ENCODE measurements at places on chromosomes 4 and X.

DNA sequence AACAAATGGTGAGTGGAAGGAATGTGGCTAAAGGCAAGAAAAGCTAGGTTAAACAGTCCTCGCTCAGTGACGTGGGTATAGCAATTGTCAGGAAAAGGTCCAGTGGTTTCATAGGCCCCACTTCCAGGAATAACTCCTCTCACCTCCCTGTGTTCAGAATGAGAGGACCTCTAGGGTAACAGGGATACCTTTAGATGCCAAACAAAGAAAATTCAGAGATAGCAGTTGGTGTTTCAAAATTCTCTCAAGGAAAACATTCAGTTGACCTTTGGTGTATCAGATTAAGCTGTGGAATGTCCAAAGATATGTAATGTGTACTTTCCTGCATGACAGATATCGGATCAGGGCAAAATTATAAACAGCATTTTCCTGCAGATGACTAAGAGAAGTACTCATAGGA, 155.9 kb downstream of the ARHGAP6 start:
- DNase-seq: no peak

GRCh38 chr4:55021214-55021613, 104.2 kb downstream of the KDR start:
- no peak for DNase-seq

DNA sequence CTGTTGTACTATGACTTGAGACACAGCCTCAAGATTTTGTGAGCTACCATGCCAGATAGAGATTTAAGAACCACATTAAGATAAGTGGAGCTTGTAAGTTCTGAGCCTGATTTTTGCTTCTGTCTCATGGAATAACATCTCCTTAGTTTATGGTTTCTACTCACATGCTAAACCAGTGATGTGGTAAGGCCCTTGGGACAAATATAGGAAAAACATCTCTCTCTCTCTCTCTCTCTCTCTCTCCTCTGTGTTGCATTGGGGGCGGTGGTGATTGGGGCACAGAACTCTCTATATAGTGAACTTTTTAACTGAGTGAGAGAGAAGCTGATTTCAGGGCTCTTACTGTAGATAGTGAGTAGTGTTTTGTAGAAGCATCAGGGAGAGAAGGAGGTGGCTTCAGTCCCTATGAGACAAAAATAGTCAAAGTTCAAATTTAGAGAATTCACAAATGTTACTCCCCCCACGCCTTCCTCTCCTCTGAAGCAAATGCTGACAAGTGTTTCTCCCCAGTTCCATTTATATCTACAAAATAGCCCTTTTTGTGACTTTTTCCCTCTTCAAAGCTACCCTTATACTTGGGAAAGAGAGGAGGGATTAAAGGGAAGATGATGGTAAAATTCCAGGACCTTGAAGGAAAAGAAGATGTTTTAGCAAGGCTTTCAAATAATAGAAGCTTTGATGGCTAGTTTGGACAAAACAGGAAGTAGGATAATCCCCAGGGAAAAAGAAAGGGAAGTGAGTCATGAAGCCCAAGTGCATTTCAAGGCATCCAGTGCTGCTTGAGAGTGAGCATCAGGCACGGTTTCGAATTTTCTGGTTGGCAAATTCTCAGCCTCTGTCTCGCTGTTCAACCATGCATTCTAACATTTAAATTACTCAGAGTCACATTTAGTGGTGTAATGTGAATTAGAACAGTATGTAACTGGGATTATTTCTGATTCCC, 134.3 kb upstream of the AP1S2 start:
- no peak for DNase-seq

GRCh38 chrX:21171181-21171580, 203.0 kb upstream of the CNKSR2 start:
- no peak for DNase-seq

GRCh38 chr4:30943356-30943755, 223.2 kb downstream of the PCDH7 start:
- no peak for DNase-seq

GRCh38 chrX:2526390-2526789, 25.6 kb upstream of the DHRSX start:
- DNase-seq: no peak

DNA sequence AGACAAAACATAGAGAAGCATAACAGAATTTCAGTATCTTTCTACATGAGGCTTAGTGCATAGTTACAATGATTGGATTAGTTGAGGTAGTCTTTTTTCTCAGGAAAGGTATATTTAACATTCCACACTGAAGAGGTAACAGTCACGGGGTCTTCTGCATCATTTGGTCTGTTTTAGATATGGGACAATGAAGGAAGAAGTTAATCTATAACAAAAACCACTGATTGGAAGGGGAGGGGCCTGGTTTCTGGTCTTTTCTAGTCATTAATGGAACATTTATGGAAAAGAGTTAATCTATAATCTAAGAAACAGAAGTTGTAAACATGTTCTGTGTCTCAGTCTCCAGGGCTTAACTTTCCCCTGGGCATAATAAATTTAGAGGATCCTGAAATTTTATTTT, 37.3 kb upstream of the HPSE start:
- no peak for DNase-seq

- DNase-seq: no peak
Observed at GRCh38 chr4:169205744-169206080, 65.0 kb downstream of the SH3RF1 start.

GRCh38 chr4:14636563-14636962, 365.7 kb upstream of the CPEB2 start:
- no peak for DNase-seq

DNA sequence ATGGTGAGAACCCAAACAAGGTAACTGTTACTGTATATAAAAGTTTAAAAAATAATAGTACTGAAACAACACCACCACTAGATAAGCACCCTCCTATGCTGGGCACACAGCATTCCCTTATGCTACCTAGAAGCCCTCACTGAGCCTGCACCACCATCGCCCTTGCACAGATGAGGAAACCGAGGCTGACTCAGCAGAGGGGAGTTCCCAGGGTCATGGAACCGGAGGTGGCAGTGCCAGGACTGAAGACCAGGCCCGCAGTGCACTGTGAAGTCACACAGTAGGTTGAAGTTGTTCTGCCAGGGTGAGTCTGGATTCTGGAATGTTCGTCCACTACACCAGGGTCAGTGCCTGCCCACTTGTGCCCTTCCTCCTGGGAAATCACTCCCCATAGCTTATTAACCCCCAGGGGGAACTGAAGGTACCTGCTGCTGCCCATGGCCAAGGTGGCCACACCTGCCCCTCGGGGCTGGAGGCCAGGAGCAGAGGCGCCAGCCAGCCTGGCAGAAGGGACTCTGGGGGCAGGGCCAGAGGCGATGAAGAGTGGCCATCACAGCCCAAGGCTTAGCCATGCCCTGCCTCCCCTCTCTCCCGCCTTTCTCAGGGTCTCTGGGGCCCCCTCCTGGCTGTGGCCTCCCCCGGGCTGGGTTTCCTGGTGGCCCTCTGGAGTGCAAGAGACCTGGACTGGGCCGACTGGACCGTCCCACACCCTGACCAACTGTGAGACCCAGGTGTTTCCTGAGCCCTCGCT, 15.1 kb upstream of the ABLIM2 start:
- DNase-seq: no peak

GRCh38 chr4:8523175-8523574, 57.0 kb upstream of the GPR78 start:
- no peak for DNase-seq

DNA sequence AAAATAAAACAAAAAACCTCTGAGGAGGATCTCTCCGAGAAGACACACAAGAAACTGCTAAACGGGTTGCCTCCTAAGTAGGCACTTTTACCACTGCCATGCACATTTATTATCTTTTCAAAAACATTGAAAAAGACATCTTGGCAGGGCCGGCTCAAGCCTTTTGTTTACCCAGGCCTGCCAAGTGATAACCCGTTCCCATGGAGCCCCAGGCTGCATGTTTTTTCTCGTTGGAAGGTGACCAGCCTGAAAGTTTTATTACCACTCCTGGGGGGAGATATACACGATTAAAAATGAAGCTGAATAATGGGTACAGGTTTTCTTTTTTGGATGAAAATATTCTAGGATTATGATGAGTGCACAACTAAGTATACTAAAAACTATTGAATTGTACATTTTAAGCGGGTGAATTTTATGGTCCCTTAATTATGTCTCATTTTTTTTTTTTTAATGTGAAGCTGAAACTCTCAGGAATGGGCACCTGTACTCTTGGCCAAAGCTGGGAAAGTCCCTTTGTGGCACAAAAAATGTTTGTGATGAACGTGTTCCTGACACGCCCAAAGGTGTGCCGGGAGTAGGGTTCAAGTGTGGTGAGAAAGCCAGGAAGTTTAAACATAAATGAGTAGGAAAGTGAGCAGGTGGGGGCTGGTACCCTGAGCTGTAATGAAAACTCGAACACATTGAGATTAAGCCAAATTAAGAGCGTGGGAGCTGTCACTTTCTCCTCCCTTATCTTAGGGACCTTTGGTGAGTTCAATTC, 1.5 kb upstream of the MAP7D2 start:
- peak; percentile 6 for DNase-seq

DNA sequence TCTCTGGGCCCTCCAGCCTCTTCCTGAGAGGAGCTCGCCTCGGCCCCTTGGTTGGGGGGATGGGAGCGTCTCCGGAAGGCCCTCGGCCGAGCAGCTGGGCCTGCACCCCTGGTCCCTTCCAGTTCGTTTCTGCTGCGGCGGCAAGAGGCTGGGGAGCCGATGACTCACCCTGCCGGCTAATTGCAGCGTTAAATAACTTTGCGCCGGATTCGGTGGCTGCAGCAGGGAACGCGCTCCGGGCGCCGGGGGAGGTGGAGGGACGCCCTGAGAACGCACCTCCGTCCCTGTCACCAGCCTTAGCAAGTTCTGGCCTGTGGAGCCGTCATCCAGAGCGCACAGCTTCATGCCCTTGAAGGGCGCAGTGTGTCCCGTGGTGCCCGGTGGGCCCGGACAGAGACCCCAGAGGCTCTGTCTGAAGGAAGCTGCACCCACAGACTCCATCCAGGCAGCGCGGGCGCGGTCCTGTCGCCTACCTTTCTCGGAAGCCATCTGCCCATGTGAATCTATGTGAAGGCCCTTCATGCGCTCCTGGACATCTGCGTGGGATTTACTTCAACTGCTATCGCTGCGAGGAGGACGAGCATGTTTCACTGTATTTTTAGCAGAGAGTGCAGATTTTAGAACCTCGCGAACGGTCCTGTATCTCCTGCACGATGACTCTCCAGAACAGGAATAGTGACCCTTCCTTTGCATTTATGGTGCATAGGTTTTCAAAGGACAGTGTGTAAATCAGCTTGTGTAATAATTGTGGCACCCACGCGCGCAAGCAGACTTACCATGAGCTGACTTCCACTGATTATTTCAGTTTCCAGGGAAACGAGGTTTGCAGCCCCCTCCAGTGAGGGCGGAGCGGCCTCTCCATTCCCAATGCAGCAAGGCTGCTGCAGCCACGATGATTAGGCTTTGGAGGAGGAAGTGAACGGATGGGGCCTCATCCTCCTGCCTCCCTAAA, 1.7 kb upstream of the TMEM271 start:
- no peak for DNase-seq

DNA sequence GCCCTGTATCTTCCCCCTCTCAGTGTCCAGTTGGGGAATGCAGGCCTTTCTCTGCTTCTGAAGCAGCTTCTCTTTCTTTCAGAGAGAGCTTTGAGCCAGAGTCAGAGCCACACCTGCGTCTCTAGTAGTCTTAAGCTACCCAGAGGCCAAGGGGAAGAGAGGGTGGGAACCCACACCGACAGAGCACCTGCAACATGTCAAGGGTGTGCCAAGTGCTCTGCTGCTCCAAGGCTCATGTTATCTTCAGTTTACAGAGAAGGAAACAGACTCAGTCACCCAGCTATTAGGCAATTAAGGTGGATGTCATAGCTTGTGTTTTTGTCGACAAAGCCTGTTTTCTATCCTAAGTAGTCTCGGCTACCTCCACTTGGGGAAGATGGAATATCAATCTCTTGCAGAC, 22.7 kb upstream of the RNF212 start:
- no peak for DNase-seq

DNA sequence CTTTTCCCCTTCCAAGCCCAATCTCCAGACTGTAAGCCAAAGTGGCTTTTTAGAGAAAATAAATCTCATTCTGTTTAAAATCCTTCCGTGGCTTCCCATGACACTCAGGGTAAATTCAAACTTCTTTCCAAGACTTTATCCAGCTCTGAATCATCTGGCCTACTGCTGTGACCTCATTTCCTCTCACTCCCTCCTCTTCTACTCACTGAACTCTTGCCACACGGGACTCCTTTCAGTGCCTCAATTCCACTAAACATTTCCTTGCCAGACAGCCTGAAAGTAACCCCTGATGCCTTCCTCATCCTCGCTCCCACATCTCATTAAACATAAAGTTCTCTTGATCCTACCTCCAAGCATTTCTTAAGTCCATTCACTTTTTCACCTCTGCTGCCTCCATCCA, 27.8 kb upstream of the RNF128 start:
- DNase-seq: no peak

DNA sequence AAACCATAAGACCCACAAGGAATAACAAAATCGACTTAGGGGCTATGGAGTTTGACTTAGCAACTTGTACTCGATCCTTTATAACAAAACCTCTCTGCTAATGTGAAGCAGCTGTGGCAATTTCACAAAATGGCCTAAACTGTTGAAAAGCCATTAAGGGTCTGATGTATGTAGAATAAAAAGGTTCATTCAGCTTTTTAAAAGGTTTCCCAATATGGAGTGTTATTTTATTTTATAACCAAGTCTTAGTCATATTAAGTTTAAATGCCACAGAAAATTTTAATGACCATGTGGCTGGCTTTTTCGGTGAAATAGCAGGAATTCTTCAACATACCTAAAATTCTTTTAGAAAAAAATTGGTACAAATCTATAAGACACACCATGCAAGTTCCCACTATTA, 291.8 kb upstream of the HAND2 start:
- no peak for DNase-seq

DNA sequence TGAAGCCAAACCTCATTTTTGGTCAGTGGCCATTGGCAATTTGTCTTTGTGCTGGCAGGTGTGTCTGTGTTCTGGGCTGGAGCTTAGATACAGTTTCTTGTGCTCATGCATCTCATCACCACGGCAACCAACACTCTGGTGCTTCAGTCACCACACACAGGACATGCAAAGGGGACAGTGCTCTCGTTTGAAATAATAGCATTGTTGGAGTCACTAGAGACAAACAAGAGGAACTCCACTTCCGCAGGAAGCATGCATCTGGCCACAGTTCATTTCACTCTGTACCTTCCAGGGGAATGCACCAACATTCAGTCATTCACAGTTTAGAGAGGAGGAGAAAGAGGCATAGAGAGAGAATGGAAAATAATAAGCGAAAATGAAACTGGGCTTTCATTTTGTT, 267.4 kb downstream of the ANK2 start:
- no peak for DNase-seq

GRCh38 chrX:105650577-105650976, 171.8 kb upstream of the NRK start:
- no peak for DNase-seq

DNA sequence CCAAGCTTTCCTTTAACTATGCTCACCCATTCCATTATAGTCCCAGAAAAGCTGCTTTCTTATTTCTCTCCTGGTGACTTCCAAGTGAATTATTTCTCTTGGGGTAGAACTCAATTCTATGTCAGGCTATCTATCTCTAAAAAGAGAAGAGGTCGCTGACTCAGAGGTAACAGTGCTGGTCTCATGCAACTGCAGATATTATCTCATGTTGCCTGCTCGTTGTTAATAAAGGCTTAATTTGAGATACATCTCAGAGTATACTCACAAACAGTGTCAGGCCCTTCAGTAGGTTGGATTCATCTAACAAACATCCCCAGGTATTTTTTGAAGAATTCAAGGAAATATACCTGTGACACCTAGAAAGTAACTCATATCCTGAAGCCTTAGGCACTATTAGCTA, 2.7 kb downstream of the TMEM154 start:
- DNase-seq: no peak
